ENCODE measurements at places on chromosomes 13 and 19.

DNA sequence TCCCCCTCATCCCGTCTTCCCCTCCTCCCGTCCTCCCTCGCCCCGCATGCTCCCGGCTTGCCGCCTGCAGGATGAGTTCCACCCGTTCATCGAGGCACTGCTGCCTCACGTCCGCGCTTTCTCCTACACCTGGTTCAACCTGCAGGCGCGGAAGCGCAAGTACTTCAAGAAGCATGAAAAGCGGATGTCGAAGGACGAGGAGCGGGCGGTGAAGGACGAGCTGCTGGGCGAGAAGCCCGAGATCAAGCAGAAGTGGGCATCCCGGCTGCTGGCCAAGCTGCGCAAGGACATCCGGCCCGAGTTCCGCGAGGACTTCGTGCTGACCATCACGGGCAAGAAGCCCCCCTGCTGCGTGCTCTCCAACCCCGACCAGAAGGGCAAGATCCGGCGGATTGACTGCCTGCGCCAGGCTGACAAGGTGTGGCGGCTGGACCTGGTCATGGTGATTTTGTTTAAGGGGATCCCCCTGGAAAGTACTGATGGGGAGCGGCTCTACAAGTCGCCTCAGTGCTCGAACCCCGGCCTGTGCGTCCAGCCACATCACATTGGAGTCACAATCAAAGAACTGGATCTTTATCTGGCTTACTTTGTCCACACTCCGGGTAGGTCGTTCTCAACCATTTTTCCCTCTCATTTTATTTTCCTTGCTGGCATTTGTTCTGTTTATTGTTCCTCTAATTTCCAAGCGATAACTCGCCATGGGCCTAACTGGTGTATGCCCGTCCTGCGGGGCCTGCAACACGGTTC, 29.8 kb downstream of the NFIX start:
- no peak for DNase-seq

DNA sequence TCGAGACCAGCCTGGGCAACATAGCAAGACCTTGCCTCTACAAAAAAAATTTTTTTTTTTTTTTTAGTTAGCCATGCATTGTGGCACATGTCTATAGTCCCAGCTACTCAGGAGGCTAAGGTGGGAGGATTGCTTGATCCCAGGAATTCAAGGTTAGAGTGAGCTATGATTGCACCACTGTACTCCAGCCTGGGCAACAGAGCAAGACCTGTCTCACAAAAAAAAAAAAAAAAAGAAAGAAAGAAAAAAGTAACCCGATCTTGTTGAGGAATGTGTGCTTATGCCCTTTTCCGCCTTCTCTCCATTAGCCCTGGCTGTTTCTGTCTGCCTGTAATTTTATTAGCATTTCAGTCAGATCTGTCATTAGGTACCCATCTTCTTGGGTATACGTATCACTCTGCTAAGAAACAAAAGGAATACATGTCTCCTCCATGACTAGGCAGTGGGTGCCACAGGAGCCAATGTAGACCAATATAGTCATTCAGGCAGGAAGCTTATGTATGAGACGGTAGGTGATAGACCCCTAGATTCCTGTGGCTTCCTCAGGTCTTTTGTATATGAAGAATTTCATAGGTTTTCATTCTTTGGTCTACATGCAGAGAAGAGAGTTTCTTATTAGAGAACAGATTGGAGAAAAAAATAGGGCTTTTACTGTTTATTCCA, 59.6 kb upstream of the NPAS1 start:
- no peak for DNase-seq

GRCh38 chr13:107203146-107203847, 635.4 kb upstream of the ARGLU1 start:
- DNase-seq, result no peak

GRCh38 chr13:51961493-51962403, 49.5 kb downstream of the ATP7B start:
- no peak for DNase-seq

Data from type B pancreatic cell (in vitro differentiated cells).